ENCODE measurements at places on chromosomes 3 and 15.

DNA sequence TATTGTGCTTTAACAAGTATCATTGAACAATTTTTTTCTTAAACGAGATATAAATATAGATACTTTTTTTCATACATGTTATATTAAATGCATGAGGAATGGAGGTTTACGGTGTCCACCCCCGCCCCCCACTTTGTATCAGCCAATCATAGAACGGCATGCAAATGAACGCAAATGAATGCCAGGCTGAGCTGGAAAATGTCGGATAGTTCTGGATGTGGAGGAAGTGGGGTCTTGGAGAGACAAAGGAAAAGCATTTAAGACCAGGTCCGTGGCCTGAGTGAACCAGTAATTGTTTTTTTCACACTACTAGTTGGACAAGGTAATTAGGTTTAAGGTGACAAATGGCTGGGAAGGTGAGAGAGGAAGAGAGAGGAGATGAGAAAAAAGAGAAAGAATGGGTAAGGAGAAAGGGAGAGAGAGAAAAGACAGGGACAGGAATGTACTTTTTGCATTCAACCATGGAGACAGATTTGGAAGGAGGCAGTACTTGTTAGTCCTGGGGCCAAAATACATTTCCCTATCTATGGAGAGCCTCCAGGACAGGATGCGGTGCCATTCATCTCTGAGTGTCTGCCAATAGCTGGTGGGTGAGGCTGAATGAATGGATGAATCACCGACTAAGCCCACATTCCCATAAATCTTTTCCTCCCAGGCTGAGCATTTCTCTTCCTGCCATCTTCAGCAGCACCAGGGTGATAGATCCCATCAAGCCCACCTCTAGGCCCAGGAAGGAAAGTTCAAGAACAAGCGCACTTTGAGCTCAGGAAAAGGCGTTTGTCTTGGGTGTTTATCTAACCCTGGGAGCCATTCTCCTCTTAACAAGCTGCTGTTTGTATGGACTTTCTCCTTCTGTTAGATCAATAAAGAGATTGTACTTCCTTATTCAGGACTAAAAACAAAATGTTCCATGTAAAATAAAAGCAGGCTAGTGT lies 1.4 kb upstream of the RAD18 start:
- no peak for DNase-seq

- DNase-seq: no peak
Observed at GRCh38 chr3:30083315-30083714, 523.1 kb upstream of the TGFBR2 start.

GRCh38 chr15:79458491-79458890 lies 26.4 kb downstream of the MINAR1 start:
- DNase-seq: no peak

DNA sequence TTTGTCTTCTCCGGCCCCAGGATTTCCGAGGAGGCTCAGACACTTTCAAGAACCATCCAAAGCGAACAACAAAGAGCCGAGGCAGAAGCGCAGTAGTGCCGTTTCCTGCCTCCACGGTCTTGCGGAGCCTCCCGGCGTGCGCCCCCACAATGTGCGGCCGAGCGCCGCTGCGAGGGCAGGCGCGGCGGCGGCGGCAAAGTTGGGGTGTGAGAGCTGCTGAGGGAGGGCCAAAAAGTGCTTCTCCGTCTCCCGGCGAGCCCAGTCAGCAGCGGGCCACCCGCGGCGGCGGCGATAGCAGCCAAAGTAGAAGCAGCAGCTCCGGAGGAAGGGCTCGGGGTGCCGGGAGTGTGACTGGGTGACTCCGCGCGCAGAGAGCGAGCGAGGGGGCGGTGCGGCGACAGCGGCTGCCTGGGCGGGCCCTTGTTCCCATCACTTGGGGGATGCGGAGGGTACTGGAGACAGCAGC lies 749.1 kb downstream of the ROBO1 start:
- peak; percentile 3 for DNase-seq

DNA sequence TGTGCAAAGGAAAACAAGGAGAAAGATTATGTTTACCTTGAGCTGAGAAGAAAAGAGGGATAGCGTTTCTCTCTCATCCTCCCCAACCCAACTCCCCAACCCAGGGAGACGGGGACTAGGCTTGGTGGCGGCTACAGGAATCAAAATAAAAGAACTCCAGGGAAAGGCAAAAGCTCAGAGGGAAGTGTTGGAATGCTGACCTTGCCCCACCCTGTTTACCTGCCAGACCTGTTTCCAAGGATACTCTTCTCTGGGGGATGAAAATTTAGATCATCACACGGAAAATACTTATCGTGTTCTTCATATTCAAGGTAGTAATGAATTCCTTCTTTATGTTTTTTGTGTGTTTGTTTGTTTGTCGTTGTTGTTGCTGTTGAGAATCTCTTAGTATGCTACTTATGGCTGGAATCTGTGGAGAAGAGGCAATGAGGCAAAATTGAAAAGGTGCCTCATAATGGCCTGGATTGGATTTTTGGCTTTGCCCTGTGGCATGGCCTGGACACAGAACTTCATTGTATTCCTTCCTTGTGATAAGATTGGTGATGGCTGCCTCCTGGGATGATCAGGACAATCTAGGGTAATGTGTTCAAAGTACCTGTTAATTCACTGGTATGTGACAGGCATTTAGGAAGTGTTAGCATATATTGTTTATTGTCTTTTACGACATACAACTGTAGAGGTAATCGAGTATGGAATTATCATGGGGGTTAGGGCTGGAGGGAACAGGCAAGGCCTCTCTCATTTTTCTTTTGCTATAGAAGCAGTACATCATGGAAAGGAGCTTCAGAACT lies 11.1 kb upstream of the TPRG1 start:
- no peak for DNase-seq

DNA sequence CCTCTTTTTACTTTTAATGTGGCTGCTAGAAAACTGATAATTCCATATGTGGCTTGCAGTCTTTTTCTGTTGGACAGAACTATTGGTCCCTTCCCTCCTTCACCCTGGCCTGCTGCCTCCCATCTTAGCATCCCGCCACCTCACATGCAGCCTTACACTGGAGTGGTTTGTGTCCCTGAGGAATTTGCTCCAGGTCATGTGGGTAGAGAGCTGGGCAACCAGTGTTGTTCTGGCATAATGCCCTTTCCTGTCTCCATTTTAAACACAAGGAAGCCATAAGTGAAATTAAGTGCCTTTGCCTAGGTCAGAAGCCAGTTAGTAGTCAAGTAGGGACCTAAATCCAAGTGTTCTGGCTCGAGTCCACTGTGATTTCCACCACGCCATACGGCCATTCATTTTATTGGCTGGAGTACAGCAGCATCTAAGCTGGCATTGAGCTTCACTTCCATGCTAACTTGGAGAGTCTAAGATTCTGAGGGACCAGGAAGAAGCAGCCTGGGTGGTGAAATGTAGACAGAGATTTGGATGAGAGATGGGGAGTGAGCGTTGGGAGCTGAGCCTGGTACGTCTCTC lies 46.0 kb upstream of the PLXNA1 start:
- no peak for DNase-seq

DNA sequence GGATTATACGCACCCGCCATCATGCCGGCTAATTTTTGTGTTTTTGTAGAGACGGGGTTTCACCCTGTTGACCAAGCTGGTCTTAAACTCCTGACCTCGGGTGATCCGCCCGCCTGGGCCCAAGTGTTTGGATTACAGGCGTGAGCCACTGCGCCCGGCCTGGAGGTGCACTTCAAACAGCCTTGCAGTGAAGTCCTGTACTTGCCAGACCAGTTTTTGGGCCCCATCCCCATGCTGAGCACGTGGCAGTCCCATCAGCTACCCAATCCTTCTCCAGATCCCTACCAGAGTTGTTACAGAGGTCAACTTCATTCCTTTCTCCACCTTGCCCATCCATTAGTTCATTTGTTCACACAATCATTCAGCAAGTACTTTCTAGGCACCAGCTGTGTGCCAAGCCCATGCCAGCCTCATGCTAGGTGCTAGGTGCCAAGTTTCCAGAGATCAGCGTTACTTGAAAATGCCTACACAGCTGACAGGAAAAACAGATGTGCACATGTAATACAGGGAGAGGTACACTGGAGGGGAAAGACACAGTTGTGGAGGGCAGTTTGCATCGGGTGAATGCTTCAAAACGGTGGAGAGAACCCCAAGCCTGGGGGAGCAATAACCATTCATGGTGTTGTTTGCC lies 2.2 kb downstream of the DNAH1 start:
- DNase-seq: no peak

DNA sequence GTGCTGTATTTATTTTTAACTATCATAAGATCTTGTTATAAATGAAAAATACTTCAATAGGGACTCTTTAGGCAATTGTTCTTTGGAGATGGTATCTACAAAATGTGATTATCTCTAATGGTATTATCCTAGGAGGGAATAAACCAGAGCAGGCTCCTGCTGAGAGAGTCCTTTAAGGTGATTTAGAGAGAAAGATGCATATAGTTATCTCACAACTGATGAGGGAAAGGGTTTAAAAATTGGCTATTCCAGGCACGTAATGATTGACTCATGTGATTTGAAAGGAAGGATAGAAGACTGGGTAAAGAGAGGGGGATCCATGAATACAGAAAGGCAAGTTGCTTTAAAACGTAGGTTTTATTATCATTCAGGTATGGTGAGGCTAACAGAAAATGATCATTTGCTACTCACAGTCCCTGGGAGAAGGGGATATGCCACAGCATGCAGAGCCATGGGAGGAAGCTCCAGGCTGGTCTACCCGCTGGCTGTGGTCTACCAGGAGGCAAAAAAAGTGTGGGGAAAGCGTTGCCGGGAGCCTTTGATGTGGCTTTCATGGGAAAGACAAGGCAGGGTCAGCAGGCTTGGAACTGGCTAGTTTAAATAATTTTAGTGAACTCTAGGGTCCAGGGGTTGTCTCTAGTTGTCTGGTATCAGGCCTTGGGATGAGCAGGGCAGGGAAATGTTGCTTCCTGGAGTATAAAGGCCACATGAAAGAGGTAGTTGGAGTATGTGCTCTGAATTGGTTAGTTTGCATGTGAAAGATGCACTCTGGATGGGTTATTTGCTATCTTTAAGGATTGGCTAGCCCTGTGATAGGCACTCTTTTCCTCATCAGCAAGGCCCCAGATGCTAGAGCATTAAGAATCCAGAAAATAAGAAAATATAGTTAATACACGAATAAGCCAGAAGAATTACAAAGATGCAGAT lies 798.4 kb upstream of the GRM7 start:
- DNase-seq: no peak

DNA sequence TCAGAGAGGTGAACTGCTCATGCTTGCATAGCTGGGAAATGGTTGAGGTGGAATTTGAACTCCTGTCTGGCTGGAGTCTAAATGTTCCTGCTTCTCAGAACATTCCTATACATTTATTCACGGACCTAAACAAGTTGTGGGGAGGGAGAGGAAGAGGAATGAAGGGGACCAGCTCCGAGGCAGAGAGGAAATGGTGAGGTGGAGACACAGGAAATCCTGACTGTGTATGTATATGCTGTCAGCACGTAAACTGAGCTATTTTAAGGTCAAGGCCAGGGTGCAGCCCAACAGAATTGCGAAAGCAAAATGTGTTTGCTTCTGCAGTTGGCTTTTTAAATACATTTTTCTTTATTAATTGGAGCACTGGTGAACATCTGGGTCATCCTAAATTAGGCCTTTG lies 74.1 kb upstream of the POMGNT2 start:
- DNase-seq: no peak

- DNase-seq: no peak
Observed at GRCh38 chr3:73215281-73215680, 153.8 kb downstream of the EBLN2 start.

DNA sequence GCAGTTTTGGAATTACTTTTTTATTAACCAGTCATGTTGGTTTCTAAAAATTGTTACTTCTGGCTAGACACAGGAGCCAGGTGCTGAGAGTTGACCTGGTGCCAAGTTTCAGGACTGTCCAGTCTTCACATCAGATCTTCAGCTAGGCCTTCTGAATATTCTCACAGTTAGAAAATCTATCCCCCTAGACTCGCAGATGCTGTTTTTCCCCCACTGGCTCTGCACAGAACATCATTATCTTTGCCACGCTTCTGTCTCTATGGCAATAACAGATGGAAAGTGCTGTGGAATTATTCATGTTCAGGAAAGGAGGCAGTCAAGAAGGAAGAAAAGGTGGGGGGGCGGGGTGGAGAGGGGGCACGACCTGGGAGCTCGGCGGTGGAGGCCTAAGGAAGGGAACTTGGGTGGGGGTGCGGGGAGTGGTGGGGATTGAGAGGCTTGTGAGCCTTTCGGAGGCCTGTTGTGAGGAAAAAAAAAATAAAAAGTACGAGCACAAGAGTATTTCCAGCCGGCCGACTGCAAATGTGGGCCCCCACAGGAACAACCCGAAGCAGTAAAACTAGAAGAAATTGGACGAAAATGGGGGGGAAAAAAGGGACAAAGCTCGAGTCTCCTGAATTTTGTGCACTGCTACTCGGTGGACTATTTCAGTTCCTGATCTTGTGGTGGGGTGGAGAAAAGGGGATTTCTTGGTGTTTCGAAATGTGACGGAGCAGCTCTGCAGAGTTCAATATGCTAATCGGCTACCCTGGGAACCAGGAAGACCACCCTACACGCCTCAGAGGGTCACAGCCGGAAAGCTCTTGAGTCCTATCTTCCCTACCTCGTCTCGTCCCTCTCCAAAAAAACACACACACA lies 1.5 kb upstream of the SKIL start:
- no peak for DNase-seq

DNA sequence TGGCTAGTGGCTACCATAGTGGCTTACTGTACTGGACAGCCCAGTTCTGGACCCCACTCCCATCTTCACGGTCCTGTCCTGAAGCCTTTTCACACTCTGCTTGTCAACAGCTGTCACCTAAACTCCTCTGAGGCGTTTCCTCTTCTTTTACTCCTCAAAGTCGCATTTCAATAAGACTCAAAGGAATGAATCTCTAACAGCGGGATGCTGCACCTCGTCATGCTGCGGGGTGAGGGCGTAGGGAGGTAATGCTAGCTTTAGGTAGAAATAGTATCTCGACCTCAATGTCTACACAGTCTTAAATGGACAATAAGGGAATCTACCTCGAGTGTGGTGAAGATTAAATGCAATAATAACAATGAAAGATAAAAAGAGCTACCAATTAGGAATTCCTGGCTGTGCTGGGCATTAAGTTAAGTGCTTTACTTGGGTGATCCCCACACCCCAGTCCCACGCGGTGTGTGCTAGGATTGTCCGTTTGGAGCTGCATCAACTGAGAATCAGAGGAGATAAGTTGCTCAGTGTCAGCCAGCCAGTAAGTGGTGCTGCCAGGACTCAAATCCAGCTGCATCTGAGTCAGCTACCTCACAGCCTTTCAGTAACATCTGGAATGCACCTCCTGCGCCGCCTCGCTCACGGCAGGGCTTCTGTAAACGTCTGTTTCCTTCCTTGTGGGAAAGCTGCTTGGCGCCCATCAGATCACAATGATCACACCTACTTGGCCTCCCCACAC lies 14.0 kb downstream of the PLA2G4D start:
- no peak for DNase-seq

GRCh38 chr15:77808075-77808474 lies 175.4 kb upstream of the LINGO1 start:
- no peak for DNase-seq
